NCI-H187 treated with DMSO at 0.1 percent for 48 hours (cell line): ENCODE measurements at places on chromosomes 2 and 18.

- no peak for DNase-seq
These were observed 7.2 kb downstream of the DTNB start for GRCh38 chr2:25666218-25666617.

- no peak for DNase-seq
These were observed 57.7 kb downstream of the EMX1 start for GRCh38 chr2:72975017-72975416.

DNA sequence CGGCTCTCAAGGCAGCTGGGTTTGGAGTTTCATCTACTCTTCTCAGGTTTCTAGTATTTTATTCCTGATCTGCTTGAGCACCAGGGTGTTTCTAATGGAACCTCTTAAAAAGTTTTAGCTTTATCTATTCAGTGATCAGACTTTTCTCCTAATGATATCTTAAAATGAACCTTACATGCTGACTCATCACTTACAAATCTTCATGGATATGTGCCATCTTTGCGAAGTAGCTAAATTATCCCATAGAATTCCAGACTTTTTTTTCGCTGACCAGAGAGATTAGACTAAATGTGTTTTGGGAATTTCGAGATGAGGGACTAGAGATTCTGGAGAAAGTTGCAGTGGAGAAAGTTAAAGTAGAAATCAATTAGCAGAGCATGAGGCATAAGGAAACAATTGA lies 401.0 kb downstream of the GRB14 start:
- DNase-seq, result no peak

- DNase-seq, result no peak
These were observed 1468.4 kb upstream of the NXPH2 start for GRCh38 chr2:140248623-140249022.

DNA sequence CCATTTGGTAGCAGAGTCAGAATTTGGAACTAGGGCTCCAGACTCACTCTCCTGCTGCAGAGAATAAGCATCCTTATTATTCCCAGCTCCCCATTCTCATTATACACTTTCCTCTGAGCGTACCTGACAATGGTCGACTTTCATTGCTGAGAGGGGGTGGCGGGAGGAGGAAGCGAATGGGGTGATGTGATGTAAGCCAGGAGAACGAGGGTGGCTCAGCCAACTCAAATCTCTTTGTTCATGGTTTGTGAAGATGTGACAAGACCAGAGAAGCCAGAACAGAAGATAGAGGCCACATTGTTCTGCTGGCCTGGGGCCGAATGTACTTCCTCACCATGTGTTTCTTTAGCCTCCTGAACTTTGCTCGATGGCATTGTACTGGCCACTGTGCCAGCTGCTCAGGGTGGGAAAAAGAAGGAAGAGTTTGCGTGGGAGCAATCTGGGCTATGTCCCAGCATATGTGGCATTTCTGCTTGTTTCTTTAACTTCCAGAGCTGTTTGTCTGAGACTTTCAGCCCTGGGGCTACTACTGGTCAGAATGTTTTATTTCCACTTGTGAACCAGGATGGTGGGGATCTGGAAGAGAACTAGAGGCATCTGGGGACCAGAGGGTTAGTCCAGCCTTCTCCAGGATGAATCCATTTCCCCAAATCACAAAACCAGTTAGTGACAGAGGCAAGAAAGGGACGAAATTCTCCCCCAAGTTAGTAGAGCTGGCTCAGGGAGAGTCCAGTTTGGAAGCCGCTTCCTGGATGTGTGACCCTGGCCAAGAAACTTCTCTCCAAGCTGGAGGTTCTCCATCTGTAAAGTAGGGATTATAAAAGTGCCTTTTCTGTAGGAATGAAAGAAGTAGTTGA lies 62.6 kb downstream of the MOGAT1 start:
- DNase-seq, result no peak

DNA sequence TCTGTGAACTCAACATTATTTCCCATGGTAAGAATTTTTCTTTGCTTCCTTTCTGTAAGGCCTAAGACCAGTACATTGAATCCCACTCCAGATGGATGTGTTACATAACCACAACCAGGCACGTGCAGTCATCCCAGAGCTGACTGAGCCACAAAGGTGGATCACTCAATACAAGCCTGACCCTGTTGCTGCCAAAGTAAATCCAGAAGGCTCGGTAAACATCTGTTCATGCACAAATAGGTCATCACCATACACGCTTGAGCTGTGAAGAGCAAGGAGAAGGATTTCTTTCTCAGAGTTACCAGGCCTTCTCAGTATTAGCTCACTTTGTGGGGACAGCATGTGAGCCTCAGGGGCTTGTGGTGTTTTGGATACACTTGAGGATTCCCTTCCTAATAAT lies 791.4 kb upstream of the FANCL start:
- peak; percentile 37 for DNase-seq

DNA sequence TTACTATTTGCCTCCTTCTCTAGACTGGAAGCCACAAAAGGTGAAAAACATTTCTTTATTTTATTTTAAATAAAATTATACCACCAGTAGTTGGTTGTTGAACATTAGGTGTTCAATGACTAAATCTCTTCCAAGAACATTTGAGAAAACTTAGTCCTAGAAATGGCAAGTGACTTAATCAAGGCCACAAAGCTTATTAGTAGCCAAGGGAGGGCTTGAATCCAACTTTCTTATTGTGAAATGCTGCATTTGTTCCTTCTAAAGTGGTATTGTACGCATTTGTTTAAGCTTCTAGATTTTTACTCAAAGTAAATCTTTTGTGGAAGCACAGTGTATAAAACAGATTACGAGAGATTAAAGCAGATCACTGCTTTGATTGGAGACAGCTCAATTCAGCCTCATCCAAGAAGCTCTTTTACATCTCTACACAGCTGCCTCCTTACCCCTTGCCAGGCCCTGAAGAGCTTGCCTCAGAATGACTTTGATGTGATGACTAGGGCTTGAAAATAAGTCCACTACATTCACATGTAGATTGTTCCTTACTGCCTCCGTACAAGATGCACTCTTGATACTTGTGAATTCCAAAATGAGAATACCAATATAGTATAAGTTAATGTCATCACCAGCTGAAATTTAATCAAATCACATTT lies 244.8 kb downstream of the XIRP2 start:
- no peak for DNase-seq

GRCh38 chr18:49584394-49584793 lies 22.5 kb downstream of the LIPG start:
- DNase-seq, result no peak

DNA sequence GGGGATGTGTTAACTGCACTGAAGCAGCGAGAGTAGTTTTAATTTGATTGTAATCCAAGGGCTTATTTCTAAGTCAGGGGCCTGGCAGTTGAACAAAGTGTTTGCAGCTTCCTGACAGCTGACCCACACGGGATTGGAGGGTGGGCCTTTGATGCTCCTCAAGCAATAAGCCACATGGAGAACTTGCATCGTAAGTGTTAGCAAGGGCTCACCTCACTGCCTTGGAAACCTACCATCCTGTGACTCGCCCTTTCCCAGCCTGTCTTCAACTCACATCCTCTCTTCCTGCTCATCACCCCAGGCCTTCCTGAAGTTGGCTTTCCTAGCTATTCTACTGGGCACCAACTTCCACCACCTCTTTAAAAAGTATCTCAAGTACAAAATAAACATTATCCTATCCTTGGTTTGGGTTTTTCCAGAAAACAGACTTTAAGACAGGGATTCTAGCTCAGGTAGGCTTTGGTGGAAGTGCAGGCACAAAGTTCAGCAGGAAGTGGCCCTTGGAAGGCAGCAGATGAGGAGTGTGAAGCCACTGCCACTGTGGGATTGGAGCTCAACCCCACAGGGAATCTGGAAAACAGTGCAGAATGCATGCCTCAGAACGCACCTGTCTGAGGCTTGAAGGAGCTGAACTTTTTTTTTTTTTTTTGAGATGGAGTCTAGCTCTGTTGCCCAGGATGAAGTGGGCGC lies 31.6 kb downstream of the B3GNT2 start:
- DNase-seq, result no peak
